ENCODE measurements at places on chromosomes 4 and X. TPM values are rescaled to one million over a fixed set of nuclear protein-coding genes. Genes with fewer than 3 reads are reported as not detected.

Gene BGN
- total RNA-seq: 27.4 TPM

DNA sequence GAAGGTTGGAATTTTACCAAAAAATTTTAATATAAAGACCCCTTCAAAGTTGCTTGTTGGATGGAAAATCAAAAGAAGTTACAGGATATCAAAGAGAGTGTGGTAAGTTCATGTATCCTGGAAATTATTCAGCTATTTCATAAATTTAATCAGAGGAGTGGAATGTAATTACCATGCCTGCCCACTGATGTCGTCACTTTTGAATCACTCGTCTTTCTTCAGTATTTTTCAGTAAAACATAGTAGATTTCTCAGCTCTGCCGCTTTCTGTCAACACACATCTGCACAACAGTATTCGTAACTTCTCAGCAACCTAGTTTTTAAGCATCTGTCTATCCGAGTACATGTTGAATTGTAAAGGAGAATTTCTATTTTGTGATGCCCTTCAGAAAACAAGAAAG is 2163.0 kb upstream of the AGA start:
- DNase-seq: no peak

- peak; percentile 69 for DNase-seq
Measured at GRCh38 chr4:145177511-145177905, 2.9 kb downstream of the OTUD4 start.

DNA sequence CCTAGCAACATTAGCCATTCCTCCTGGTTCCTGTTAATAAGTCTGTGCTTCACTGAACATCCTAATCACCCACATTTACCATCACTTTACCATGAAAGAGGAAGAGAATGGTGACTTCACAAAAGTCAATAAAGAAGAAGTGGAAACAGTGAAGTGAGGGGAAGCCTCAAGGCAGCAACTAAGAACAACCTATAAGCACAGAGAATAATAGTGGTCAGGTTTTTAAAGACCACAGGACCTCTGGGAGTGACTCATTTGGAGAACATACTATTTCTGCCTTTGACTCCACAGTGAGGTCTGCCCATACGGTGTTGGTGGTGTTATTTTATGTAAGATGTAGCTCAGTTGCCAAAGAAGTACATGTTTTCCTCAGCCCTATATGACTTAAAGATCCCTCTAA is 86.0 kb upstream of the TET2 start:
- DNase-seq: no peak

GRCh38 chrX:45515262-45516215 is 314.9 kb upstream of the DIPK2B start:
- DNase-seq: peak; percentile 83

DNA sequence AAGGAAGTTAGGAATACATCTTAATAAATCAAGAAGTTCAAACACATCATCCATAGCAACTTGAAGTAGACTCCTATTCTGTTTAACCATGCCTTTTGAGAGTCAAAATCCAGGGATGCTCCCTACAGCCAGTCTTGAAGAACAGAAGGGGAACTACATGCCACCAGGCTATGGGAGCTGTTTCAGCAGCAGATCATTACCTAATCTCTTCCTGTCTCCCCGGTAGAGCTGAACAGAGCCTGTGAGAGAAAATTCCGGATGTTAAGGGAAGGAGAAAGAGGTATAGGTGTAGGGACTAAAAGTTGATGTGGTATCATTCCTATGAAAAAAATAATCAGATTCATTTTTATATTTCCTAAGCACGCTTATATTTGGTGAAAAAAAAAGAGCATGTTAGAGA is 352.2 kb downstream of the SPRY1 start:
- peak; percentile 12 for DNase-seq

DNA sequence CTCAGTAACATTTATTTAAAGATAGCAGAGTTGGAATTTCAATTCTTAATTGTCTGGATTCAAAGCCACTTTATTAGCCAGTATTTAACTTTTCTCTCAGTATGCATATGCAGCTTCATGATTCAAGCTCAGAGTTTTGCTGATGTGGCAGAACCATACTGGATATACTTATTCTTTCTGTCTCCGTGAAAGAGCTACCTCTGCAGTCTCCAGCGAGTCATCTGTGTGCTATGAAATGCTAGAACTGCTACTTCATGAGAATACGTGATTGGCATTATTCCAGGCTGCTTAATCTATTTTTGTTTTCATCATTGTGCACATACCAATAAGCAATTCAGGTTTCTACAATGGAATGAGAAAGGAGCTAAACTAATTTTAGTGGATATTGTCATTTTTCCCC is 743.7 kb downstream of the C4orf33 start:
- no peak for DNase-seq

Gene CSAG3
- not detected for total RNA-seq

Gene RRH
- not detected for total RNA-seq

Gene UBL4A
- total RNA-seq: 51.1 TPM

Gene SMIM10L2A
- 0.70 TPM for total RNA-seq

DNA sequence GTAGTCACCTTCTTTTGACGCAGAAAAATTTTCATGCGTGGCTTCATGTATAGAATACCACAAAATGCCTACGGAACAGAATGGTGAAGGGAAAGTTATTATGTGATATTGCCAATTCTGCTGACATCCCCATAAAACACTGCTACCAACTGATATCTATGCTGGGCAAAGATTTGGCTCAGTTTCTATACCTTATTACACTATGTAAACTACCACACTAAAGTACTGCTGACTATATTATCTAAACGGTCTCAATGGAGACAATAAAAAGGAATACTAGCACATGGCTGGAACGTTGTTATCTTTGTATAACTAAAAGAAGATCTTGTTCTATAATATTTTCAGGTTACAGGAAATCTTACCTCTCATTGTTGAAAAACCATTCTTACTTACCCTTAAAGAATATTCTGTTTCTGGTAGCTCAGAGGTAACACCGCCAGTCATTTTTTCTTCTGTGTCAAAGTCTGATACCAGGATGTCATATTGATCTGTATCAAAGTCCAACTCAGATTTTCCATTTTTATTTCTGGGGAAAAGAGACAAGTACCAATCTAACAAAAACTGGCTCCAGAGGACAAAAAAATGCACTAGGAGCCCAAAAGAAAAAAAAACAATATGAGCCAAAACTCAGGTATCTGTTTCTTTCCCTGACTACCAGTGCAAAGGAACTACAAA is 18.9 kb downstream of the MORC4 start:
- no peak for DNase-seq

DNA sequence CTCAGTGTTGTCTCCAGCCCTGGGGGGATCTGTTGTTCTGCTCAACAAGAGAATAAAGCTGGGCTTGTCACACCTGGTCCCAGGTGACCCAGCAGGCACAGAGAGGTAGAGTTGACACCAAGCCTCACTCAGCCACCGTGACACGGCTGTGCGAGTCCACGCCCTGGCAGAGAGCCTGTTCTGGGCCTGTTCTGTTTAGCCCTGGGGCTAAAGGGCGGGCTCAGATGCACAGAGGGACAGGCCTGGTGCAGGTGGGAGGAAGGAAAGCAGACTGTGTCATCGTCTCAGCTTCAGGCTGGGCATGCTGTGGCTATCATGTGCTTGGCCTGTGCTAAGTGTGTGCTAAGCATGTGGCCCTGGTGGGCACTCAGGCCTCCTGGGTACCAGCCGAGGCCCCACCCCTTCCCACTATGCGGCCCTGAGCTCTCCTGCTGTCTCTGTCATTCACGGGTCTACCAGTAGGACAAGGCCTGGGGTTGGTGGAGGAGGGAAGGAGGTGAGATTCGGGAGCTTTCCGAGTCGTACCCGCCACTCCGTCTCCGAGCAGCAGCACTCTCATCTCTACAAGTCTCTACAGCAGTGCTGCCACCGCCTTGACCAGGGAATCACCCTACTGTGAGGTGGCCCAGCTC is 10.8 kb downstream of the WFS1 start:
- DNase-seq: no peak

- no peak for DNase-seq
Measured at GRCh38 chrX:435536-436122, 48.9 kb upstream of the PPP2R3B start.

Gene BBS12
- 6.0 TPM for total RNA-seq

DNA sequence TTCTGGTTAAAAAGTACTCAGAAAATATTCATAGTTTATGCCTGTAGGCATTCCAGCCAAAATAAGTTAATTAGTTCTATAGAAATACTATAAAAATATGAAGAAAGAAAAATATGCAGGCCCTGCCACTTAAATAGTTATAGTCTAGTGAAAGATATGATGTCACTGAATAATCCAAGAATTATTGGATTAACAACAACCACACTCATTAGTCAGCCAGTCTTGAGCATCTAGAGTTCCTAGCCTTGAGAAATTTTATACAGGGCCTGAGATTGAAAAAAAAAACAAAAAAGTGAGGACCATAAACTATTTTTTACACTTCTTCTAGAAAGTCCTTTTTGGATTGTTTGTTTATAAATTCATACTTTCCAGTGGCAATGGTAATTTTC is 823.0 kb downstream of the FAT4 start:
- no peak for DNase-seq

Gene KIAA0232
- total RNA-seq: 16.7 TPM

DNA sequence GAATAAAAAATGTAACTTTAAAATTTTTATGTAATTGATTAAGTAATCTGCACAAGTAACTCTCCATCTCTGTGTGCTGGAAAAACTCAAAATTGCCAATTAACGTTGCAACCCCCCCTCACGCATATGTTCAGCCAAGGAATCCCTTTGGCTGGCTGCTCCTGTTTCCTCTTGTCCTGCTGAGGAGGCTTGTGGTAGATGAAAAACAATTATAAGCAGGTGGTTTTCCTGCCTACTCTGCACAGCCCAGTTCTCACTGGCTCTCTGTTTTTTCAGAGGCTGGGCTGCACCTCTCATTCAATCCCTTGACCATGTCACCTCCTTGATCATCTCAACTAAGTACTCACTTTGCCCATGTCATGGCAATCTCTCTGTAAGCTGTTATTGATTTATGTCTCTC is 1068.4 kb downstream of the ARAP2 start:
- DNase-seq: no peak

- DNase-seq: no peak
Measured at GRCh38 chrX:119252716-119253115, 16.6 kb downstream of the PGRMC1 start.

GRCh38 chr4:94546949-94547348 is 95.2 kb downstream of the PDLIM5 start:
- no peak for DNase-seq

Gene KDM6A
- 23.0 TPM for total RNA-seq

DNA sequence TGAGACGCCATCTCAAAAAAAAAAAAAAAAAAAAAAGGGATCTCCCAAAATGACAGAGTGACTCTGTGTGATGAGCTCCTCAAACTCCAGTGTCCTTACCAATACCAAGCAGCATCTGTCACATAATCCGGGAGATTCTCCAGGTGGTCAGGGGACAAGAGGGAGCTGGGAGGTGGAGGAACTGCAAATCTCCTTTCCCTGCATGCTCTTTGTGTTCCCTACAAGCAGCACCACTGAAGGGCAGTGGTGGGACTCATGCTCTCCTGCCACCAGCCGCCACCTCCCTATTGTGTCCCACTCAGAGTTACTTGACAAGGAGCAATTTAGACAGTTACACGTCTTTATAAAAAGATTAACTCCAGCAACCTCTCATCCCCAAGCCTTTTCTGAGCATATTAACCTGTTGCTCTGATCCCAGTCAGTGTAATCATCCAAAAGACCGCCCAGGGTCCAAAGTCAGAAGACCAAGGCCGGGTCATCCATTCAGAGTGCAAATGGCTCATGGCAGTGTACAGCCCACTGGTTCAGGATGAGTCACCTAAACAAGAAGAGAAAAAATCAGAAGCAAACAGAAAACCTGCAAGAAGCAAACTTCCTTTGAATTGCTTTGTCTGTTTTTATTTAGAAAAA is 23.6 kb downstream of the MGST2 start:
- DNase-seq: no peak

Gene SPANXD
- not detected for total RNA-seq

Gene CYSLTR1
- total RNA-seq: not detected

Gene FRAS1
- total RNA-seq: 1.7 TPM

- no peak for DNase-seq
Measured at GRCh38 chr4:76723924-76724323, 174.0 kb downstream of the SOWAHB start.

DNA sequence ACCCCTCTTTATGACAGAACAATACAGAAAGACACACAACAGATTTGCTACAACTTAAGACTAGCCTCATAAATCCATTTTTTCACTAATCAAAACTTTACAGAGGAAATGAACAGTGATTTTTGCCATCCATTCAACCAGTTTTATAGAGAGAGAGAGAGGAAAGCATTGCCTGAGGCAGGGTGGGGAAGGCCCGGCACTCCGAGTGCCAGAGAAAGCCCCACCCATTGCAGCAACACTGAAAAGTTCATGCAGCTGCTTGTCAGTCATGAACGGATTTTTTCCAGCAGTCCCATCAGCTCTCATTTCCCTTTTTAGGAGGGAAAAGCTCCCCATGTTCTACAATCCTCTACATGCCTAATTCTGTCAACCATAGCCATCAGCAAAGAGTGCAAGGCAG is 236.9 kb downstream of the CHIC1 start:
- no peak for DNase-seq

Gene GABRE
- total RNA-seq: 8.4 TPM

Gene MAGEB16
- not detected for total RNA-seq

GRCh38 chr4:118354913-118355312 is 2.1 kb upstream of the PRSS12 start:
- no peak for DNase-seq

DNA sequence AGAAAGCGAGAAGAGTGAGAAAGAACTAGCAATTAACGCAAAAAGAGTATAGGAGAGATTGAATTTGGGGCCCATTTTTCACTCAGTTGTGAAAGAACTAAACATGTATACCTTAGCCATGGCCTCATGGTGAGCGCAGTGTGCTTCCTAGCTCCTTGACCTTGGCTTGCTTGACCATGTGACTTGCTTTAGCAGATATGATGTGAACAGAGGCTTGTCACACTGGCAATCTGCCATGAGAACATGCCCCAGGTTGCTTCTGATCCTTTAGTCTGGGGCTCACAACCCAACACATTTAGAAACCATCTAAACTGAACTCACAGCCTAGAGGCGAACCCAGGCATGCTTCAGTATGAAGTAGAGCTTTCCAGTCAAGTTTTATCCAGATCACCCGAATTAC is 260.1 kb upstream of the FTHL17 start:
- DNase-seq: no peak

- DNase-seq: no peak
Measured at GRCh38 chr4:108029016-108029720, 39.5 kb downstream of the HADH start.

Gene SYTL4
- 52.4 TPM for total RNA-seq

DNA sequence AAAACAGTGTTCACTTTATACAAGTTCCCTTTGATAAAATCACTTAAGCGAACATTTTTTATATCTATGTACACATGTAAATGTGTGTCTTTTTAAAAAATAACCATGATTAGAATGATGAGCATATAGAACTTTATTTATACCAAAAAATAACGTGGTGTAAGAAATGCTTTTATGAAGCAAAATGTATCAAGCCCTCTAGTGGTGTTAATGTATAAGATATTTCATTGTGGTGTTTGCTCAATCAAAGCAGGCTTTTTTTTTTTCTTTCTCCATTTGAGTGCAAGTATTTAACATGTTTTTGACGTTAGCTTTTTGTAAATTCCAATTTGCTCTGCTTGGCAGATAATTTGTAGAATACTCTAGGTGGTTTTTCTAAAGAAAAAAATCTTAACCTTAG is 2092.4 kb upstream of the TENM3 start:
- DNase-seq: no peak

Gene CXCL11
- total RNA-seq: 2.0 TPM

- DNase-seq: no peak
Measured at GRCh38 chr4:2914256-2915126, 48.7 kb downstream of the NOP14 start.

GRCh38 chrX:3345281-3346191 is 916 bp downstream of the MXRA5 start:
- no peak for DNase-seq

Gene MAGEB6
- total RNA-seq: not detected

Gene HS6ST2
- 0.19 TPM for total RNA-seq

Data from dermis blood vessel endothelial cell (primary cell).